ENCODE measurements at places on chromosomes 1 and 21. TPM values are rescaled to one million over a fixed set of nuclear protein-coding genes. Genes with fewer than 3 reads are reported as not detected.

DNA sequence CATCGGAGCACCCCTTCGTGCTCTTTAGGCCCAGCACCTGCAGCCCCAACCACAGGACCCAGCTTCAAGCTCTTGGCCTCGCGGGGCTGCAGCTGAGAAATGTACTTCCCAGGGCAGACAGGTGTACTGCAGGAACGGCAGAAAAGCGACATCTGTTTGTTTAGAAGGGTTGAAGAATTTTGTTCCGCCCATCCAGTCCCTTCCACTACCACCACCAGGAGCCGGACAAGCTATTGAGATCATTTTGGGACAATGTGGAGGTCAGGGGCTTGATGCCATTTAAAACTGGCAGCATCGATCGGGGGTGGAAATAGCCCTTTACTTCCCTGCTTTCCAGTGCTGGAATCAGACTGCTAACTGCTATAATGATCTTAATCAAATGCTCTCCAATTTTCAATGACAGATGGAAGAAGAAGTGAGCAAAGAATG is 1.7 kb downstream of the SERTAD4 start:
- no peak overlapping the region for H3K4me3 ChIP-seq
- no peaks in the 10 kb centered on the region for H3K36me3 ChIP-seq
- no peak overlapping the region for H3K27ac ChIP-seq
- no peak for DNase-seq
- peaks cover 5% of the 10 kb centered on the region for H3K4me1 ChIP-seq
- H3K27me3 ChIP-seq = peaks cover 64% of the 10 kb centered on the region

DNA sequence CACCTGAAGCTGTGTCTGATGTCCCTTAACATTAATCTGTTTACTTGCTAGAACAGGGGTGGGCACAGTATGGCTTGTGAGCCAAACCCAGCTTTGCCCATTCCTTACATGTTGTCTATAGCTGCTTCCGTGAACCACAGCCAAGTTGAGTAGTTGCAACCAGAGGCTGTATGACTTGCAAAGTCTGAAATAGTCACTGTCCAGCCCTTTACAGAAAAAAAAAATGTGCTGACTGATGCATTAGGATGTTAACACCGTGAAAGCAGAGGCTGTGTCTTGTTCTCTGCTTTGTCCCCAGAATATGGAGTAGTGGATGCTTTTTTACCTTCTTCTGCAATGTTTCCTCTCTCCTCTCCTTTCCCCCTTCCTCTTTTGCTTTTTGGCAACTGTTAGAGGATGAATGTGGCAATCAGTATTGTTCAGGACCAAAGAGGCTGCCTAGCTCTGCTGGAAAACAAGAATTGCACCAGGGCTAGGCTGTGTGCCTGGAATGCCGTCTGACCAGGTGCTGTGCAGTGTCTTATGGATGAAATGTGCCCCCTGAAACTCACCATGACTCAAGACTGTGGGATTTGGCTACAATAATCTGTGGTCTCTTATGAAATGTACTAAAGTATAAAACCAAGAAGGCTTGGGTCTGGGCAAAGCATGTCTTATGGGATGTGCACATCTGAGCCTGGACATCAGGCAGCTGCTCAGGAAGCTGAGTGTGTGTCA is 79.6 kb upstream of the GCLM start:
- no peak overlapping the region for H3K4me3 ChIP-seq
- H3K36me3 ChIP-seq = no peaks in the 10 kb centered on the region
- H3K27ac ChIP-seq = no peak overlapping the region
- no peaks in the 10 kb centered on the region for H3K4me1 ChIP-seq
- H3K27me3 ChIP-seq = peaks cover 20% of the 10 kb centered on the region

Gene RYR2
- total RNA-seq = not detected

GRCh38 chr1:224333309-224333926 is 3.4 kb upstream of the NVL start:
- H3K27me3 ChIP-seq = peaks cover 4% of the 10 kb centered on the region
- H3K4me1 ChIP-seq = peaks cover 37% of the 10 kb centered on the region
- H3K36me3 ChIP-seq = peaks cover under 1% of the 10 kb centered on the region
- peak overlapping the region; percentile 93 for H3K27ac ChIP-seq
- DNase-seq = peak; percentile 84

GRCh38 chr1:221699577-221699976 is 42.3 kb downstream of the DUSP10 start:
- no peak overlapping the region for H3K4me3 ChIP-seq
- no peak overlapping the region for H3K27ac ChIP-seq
- H3K27me3 ChIP-seq = no peaks in the 10 kb centered on the region
- DNase-seq = no peak
- H3K4me1 ChIP-seq = peaks cover 11% of the 10 kb centered on the region

Gene ZBTB48
- 37.8 TPM for total RNA-seq

Measured in activated CD4-positive, alpha-beta T cell treated with anti-CD3 and anti-CD28 coated beads, Interleukin-2, amount 10 ng/mL, durations not matched to agents 24 days and 14 days (primary cell).